Progenitor cell of endocrine pancreas (in vitro differentiated cells): ENCODE measurements at places on chromosomes 7 and 10. TPM values are rescaled to one million over a fixed set of nuclear protein-coding genes. Genes with fewer than 3 reads are reported as not detected.

- DNase-seq, result no peak
- no peaks in the 10 kb centered on the region for H3K36me3 ChIP-seq
- H3K4me1 ChIP-seq, result no peaks in the 10 kb centered on the region
- no peak overlapping the region for H3K27ac ChIP-seq
Measured at GRCh38 chr7:84372155-84372621, 177.6 kb upstream of the SEMA3A start.

DNA sequence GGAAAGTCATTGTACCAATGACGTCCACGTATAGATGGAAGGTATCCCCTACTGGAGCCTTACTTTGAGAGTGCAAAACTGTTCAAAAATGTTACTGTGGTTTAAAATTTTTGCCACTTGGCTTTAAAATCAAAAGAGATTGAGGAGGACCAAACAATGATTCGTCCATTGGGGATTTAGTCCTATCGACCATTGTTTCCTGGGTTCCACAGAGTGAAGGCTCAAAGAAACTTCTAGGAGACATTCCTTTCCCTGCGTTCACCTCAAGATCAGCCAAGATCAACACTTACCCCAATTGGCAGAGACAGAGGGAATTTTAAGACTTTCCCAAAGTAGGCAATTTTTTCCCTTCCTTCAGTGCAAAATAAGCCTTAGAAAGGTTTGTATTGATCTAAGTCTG, 152.3 kb downstream of the NEBL start:
- no peak for DNase-seq
- no peak overlapping the region for H3K4me3 ChIP-seq
- H3K27me3 ChIP-seq, result peaks cover 3% of the 10 kb centered on the region
- peaks cover 1% of the 10 kb centered on the region for H3K36me3 ChIP-seq
- H3K4me1 ChIP-seq, result no peaks in the 10 kb centered on the region

GRCh38 chr7:124764051-124764846, 1.3 kb downstream of the GPR37 start:
- H3K4me1 ChIP-seq, result peaks cover 19% of the 10 kb centered on the region
- peaks cover 19% of the 10 kb centered on the region for H3K27me3 ChIP-seq

- H3K4me1 ChIP-seq, result peaks cover 9% of the 10 kb centered on the region
- H3K4me3 ChIP-seq, result no peak overlapping the region
- no peak overlapping the region for H3K27ac ChIP-seq
- no peaks in the 10 kb centered on the region for H3K36me3 ChIP-seq
Measured at GRCh38 chr7:80428161-80429054, 83.5 kb downstream of the GNAT3 start.

GRCh38 chr10:18303851-18304801, 163.9 kb downstream of the CACNB2 start:
- peak overlapping the region; percentile 46 for H3K27ac ChIP-seq
- H3K4me1 ChIP-seq, result no peaks in the 10 kb centered on the region
- DNase-seq, result no peak
- no peaks in the 10 kb centered on the region for H3K36me3 ChIP-seq
- no peaks in the 10 kb centered on the region for H3K27me3 ChIP-seq
- no peak overlapping the region for H3K4me3 ChIP-seq

GRCh38 chr7:28984631-28985030, 26.5 kb upstream of the TRIL start:
- H3K27me3 ChIP-seq, result peaks cover 10% of the 10 kb centered on the region
- H3K4me3 ChIP-seq, result no peak overlapping the region
- peaks cover 13% of the 10 kb centered on the region for H3K4me1 ChIP-seq
- DNase-seq, result no peak
- no peak overlapping the region for H3K27ac ChIP-seq
- no peaks in the 10 kb centered on the region for H3K36me3 ChIP-seq

- peaks cover 3% of the 10 kb centered on the region for H3K36me3 ChIP-seq
- H3K27me3 ChIP-seq, result no peaks in the 10 kb centered on the region
- H3K4me1 ChIP-seq, result no peaks in the 10 kb centered on the region
- no peak for DNase-seq
- no peak overlapping the region for H3K27ac ChIP-seq
- H3K4me3 ChIP-seq, result no peak overlapping the region
Measured at GRCh38 chr7:81079746-81080145, 160.9 kb upstream of the SEMA3C start.

The CCDC172 gene
- total RNA-seq, result not detected in 2 replicates

The MCM10 gene
- 20.2 and 21.4 TPM in 2 replicates for total RNA-seq

The ADAM22 gene
- total RNA-seq, result 14.4 and 15.8 TPM in 2 replicates

The MYH16 gene
- not detected in 2 replicates for total RNA-seq

The TWIST1 gene
- total RNA-seq, result 1.8 and 2.8 TPM in 2 replicates

The RASSF4 gene
- total RNA-seq, result 21.2 and 23.0 TPM in 2 replicates

The DENND2A gene
- 32.0 and 39.8 TPM in 2 replicates for total RNA-seq

The OR6V1 gene
- not detected in 2 replicates for total RNA-seq
